ENCODE measurements at places on chromosomes 7 and 10. TPM values are rescaled to one million over a fixed set of nuclear protein-coding genes. Genes with fewer than 3 reads are reported as not detected.

DNA sequence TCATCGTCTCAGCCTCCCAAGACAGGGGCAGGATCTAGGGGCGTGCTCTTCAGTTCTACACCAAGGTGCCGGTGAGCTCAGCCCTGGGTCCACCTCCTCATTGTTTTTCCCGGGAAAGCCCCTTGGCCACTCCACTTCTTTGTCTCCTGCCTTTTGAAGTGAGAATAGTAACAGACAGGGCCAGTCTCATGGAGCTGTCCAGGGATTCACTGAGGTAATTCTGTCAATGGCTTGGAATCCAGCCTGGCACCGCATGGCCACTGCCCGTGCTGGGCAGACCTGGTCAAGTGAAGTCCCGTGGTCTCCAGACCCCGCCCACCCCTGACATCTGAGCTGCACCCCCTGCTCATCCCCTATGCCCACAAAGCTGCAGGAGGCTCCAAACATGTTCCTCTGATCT is 138.9 kb downstream of the TNS3 start:
- no peak for DNase-seq

DNA sequence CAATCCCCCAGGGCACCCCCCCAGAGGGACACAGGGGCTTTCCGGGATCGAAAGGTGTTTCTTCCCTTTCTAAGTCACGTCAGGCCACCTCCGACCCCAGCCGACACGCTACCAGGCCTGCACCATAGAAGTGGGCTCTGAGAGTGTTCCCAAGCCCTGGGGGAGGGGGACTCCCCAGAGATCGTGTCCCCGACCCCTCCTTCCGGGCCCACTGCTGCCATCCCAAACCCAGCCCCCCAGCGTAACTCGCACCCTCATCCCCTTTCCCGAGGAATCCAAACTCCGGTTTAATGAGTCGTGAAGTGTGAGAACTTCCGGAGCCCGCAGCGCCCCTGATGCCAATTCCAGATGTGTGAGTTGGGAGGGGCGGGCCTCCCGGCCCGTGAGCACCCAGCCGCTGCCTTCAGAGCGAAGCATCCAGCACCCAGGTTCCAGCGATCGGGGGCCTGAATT is 11.3 kb downstream of the UNCX start:
- DNase-seq, result no peak

DNA sequence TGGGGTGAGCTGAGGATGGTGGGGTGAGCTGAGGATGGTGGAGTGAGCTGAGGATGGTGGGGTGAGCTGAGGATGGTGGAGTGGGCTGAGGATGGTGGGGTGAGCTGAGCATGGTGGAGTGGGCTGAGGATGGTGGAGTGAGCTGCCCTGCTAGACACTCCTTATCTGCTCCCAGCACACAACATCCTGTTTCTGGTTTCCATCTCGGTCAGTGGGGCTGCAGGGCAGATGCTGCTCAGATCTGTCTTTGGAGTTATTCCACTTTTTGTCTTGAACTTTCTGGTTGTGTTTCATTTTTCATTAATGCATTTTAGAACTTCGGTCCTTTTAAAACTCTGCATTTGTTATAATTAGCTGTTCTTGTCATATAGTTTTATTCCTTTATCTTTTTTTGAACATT is 67.9 kb upstream of the ANTXRL start:
- DNase-seq, result no peak

- DNase-seq, result no peak
These were observed 5.0 kb downstream of the SPRN start for GRCh38 chr10:133419211-133419950.

GRCh38 chr10:59907918-59908807 is 1.8 kb upstream of the CCDC6 start:
- DNase-seq, result peak; percentile 61

- no peak for DNase-seq
These were observed 523 bp upstream of the CDK1 start for GRCh38 chr10:60777696-60778213.

- DNase-seq, result no peak
These were observed 11.5 kb downstream of the CREB3L2 start for GRCh38 chr7:137990251-137990941.

GRCh38 chr7:282621-283020 is 7.3 kb upstream of the FOXL3 start:
- DNase-seq, result no peak

- DNase-seq, result no peak
These were observed 71.0 kb downstream of the PAXIP1 start for GRCh38 chr7:154931906-154932305.

GRCh38 chr7:131186816-131187215 is 140.9 kb upstream of the MKLN1 start:
- DNase-seq, result peak; percentile 76

- DNase-seq, result no peak
These were observed 13.6 kb downstream of the FAM3C start for GRCh38 chr7:121382473-121382872.

The NCF1 gene
- total RNA-seq, result 0.53 TPM

The STK31 gene
- not detected for total RNA-seq

The TMEM236 gene
- total RNA-seq, result 0.56 TPM

Data from gastrocnemius medialis (tissue), 4 donors.